NCI-H510A (cell line): ENCODE measurements at places on chromosomes 5 and 9.
A peak's percentile ranks its signal among the peaks of the same experiment; 100 is the strongest.

DNA sequence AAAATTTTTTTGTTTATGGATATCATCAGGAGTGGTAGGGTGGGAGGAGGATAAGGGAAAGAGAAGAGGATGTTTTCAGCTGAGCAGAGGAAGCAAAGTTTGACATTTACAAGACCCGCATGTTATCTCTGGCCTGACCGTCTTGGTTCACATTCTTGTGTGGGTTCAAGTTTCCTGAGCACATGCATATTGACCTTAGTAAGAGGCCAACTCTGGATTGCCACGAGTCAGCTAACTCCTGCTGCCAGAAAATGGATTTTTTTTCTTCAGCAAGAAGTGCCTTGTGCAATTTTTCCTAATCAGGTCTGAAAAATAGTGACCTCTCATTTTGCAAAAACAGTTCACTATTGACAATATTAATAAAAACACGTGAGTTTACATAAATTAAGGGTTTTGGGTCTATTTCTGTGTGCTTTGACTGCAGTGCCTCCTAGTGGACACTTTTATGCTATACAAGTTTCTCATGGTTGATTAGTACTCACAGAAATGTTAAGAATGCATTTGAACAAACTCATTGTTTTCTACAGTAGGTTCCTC is 27.1 kb upstream of the BASP1 start:
- DNase-seq, result no peak

DNA sequence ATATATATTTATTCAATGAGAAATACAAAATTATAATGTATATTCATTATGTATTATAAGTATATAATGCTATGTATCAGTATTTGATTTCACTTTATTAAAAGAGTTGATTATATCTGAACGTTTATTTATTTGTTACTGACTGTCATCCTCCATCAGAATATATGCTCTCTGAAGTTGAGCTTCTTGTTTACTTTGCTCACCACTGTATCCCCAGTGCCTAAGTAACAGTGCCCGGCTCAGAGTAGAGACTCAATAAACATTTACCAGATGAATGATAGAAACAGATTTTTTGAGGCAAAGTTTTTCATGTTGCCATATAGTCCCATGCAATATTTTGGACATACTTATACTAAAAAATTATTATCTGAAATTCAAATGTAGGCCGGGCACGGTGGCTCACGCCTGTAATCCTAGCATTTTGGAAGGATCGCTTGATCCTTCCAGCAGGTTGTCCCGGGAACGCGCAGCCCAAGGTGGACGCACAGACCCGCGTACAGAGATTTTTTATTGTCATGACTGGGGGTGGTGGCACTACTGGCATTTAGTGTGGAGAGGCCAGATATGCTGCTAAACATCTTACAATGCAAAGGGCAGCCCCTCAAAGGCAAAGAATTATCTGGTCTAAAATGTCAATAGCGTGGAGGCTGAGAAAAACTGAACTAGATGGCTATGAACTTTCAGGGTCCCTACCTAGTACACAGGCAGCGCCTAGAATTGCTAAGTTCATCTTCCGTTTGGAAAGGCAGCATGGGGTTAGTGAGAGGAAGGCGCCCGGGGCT is 761 bp upstream of the DNAJC25 start:
- no peak for DNase-seq

- no peak for DNase-seq
Observed at GRCh38 chr5:161007879-161008278, 155.9 kb upstream of the ATP10B start.

- no peak for DNase-seq
Observed at GRCh38 chr5:163821142-163821541, 315.7 kb downstream of the MAT2B start.

- no peak for DNase-seq
Observed at GRCh38 chr9:72333709-72334108, 31.3 kb downstream of the ZFAND5 start.

DNA sequence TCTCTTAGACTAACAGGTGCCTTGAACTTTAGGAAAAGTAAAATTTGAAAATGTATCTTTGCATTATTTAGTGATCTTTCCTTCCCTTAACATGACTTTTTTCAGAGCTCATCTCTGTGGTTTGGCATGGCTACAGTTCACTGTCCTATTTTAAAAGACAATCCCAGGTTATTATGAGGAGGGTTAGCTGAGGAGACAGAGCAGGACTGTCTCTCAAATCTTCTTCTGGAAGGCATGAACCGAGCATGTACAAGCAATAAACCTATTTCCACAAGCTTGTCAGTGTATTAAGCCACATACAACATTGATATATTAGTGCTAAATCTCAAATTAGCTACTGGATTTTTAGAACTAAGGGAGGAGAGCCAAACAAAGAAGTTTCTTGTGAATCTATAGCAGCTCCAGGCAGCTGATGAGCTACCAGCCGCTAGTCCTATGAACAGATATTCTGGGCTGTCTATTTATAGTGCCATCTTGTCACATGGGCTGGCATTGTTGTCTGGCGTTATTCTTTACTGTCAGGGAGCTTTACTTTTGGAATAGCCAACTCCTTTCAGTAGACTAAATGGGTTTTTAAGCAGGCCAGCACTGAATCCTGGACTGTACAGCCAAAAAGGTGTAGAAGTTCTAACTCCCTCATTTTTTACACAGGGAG is 171.2 kb upstream of the ACTBL2 start:
- DNase-seq, result no peak

GRCh38 chr9:75455444-75455921 is 367.2 kb downstream of the OSTF1 start:
- DNase-seq, result peak; percentile 7

DNA sequence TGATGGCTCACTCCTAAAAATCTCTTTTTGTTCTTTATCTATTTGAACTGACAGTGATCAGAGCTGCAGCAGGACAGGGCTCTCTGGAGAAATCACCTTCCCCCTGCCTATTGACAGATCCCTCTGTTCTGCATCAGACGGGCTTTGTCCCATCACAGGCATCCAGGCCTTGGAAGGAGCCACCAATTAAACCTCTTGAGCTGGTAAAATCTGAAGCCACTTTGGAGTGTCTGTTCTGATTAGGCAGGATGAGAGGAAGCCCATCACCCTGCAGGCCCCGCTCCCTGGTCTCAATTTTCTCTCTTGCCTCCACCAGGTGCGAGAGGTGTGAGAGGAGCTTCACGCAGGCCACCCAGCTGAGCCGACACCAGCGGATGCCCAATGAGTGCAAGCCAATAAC is 97.7 kb downstream of the PRDM6 start:
- DNase-seq, result no peak

DNA sequence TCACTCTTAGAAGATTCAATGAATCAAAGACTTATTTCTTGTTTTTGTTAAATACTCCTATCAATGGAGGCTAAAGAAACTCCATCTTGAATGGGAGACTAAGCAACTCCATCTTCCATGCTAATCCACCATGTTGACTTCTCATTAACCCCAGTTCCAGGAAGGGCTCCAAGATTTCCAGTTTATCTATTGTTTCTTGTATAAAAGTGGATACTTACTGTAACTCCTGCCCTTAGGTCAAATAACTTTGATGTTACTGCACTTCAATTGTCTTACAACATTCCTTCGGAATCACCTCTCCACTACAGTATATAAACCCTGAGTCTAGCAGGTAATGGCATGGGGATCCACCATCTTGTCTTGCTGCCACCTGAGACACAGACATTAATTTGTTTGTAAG is 63.0 kb downstream of the PUM3 start:
- DNase-seq, result no peak

DNA sequence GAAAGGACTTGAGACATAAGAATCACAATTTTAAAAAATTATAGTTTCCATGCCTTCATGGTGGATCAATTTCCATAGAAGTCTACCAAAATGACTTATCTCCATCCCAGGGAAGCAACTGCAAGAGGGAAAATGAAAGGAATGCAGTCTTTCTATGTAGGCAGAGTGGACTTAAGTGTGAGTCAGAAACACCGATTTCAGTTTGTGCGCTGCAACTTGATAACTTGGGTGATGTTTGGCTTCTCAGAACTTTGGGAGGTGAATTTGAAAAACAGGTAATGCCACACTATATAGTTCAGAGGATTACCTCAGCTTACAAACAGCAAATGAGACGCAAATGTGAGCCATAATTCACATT is 708 bp upstream of the CSNK1G3 start:
- no peak for DNase-seq

DNA sequence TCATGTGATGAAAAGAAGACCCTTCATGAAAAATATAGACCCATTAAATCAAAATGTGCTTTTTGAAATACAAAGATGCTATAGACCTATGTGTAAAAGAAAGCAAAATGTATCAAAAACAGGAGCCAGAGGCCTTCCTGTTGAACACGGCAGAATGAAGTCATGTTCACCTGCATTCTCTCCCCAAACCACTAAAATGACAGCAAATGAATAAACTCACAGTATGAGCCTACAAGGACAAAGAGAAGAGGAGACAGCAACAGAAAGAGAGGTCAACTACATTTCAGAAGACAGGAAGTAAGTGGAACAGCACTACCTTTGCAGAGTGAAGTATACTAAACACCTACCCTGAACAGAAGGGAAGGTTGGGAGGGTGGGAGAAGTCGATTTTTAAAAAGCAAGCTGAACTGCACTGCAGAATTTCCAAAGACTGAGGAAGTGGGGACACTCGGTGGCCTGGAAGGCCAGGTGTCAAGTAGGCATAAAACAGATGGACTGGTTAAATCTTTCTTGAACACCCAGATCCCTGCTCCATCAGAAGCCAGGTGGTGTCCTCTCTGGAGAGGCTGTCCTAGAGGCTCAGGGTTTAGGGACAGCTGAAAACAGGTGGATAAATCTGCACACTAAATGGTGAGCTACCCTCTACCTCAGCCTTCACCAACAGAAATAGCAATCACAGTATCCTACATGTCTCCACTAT is 48.9 kb downstream of the MED27 start:
- no peak for DNase-seq

DNA sequence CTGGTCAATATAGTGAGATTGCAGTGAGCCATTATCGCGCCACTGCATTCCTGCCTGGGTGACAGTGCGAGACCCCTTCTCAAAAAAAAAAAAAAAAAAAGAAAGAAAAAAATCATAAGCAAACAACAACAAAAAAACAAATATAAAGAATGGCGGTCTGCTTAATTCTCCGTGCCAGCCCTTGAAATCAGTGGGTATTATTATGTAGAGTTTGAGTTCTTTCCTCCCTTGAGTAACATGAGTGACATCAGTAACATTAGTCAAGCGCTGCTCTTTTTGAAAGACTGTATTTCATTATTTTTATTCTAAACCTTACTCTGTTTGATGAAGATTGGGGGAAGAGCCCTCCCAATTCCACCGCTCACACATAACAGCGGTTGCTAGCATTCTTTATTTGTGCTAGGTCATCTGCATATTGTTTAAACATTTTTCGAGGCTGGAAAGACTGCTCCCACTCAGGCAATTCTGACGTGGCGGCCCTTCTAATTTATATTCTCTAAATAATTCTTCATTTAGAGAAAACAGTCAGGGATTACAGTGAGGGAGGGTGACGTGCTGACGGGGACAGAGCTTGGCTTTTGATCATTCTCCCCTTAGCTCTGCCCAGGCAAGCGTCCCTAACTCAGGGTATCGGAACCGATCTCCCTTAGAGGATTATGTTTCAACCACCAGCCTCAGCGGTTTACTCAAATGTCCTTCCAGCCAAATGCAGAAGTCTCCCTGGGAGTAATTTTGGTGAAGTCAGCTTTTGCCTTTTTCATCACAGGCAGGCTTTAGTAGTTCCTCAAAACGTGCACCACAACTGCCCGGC is 860 bp upstream of the MARCHF6 start:
- no peak for DNase-seq

DNA sequence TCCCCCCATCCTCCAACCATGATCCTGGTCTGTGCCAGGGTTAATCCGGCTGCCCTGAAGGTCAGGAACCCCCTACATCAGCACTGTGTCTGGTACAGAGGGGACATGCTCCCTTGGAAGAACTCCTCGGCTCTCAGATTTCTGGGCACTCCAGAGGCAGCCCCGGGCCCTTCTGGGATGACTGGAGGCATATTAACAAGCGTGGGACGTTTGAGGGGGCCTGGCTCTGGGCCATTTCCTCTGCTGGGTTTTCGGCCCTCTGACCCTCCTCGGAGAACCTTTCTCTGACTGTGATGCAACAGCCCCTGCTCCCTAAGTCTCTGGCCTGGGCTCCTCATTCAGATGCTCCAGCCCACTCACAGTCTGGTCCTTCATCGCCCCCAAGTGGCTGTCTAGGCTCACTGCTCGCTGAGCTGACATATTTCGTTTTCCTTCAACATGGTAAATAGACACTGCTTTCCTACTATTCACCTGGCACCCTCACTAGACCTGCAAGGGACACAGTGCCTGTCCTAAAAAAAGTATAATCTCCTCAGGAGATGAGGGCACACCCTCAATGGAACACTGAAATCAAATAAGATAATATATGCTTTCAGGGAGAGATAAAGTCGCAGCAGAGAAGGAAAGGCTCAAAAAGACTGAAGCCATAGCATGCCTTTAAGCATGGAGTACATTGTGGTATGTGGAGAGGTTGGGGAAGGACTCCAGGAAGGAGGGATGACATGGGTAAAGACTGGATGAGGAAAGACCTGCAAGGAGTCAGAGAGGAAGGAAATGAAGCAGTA is 404.7 kb upstream of the TRPC7 start:
- peak; percentile 44 for DNase-seq

DNA sequence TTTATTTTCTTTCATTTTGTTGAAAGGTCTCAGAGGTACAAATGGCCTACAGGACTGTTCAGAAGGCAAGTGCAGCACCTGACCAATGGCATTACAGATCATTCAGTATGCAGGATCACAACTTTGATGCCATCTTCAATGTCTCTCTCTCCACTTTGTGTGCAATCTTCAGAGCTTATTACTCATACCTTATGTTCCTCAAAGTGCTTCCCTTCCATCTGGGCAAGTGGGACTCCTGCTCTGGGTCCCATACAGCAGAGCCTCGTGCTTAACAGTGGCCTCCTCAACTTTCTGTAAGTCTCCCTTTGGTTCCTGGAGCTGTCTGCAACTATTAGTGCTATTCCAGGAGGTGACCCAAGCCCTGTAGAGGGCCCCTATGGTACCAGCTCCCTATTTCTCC is 358.4 kb upstream of the RPS23 start:
- no peak for DNase-seq

DNA sequence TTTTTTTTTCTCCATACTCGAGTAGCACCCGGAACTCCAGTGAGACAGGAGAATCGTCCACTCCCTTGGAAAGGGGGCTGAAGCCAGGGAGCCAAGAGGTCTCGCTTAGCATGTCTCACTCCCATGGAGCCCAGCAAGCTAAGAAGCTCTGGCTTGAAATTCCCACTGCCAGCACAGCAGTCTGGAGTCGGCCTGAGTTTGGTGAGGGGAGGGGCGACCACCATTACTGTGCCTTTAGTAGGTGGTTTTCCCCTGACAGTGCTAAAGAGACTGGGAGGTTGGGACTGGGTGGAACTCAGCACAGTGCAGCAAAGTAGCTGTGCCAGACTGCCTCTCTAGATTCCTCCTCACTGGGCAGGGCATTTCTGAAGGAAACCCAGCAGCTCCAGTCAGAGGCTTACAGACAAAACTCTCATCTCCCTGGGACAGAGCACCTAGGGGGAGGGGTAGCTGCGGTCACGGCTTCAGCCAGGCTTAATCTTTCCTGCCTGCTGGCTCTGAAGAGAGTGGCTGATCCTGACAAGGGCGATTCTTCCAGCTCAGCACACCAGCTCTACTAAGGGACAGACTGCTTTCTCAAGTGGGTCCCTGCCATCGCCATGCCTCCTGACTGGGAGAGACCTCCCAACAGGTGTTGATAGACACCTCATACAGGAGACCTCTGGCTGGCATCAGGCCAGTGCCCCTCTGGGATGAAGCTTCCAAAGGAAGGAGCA is 414.5 kb upstream of the ZNF608 start:
- DNase-seq, result no peak
